ENCODE measurements at places on chromosomes 12 and 14.

- no peak for DNase-seq
Observed at GRCh38 chr12:87943762-87944161, 85.4 kb downstream of the C12orf50 start.

DNA sequence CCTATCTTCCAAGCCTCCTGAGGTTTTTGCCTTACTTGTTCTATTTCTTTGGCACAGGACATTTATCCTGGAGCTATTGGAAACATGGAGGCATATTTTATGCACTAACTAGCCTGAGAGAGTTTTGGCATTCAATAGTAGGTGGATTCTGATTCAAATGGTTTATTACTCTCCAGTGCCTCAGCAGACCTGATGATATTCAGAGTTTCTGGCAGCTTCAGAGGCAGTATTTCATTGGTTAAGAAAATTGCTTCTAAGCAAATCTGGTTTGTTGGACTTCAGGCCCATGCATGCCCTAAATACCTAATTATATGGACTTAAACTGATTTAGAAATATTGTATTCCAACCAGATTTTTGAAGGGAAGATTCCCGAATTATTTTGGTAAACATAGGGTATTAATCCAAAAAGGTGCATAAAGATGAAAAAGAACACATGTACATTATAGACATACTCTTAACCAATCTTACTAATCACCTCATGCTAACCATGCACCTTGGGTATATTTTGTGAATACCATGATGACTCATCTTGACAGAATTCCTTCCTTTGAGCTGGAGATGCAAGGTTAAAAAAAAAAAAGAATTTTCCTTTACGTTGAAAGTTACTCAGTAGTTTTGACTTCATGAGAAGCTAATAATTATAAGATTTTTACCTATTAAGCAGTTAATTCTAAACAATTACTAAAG lies 44.3 kb upstream of the KTN1 start:
- DNase-seq: no peak

GRCh38 chr12:67741270-67741669 lies 92.7 kb downstream of the DYRK2 start:
- DNase-seq: no peak

GRCh38 chr14:74505831-74506230 lies 12.3 kb downstream of the ISCA2 start:
- DNase-seq: no peak

DNA sequence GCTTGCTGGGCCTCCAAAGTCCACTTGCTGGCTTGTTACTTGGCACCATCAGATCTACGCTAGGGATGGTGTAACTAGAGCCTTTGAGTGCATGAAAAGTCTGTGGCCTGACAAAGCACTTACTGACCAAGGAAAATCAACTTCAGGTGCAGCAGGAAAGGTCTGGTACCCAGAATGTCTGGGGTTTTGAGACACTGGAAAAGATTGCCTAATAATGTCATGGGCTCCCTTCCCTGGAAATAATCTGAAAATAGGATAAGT lies 106.7 kb downstream of the ZFP36L1 start:
- DNase-seq: no peak

DNA sequence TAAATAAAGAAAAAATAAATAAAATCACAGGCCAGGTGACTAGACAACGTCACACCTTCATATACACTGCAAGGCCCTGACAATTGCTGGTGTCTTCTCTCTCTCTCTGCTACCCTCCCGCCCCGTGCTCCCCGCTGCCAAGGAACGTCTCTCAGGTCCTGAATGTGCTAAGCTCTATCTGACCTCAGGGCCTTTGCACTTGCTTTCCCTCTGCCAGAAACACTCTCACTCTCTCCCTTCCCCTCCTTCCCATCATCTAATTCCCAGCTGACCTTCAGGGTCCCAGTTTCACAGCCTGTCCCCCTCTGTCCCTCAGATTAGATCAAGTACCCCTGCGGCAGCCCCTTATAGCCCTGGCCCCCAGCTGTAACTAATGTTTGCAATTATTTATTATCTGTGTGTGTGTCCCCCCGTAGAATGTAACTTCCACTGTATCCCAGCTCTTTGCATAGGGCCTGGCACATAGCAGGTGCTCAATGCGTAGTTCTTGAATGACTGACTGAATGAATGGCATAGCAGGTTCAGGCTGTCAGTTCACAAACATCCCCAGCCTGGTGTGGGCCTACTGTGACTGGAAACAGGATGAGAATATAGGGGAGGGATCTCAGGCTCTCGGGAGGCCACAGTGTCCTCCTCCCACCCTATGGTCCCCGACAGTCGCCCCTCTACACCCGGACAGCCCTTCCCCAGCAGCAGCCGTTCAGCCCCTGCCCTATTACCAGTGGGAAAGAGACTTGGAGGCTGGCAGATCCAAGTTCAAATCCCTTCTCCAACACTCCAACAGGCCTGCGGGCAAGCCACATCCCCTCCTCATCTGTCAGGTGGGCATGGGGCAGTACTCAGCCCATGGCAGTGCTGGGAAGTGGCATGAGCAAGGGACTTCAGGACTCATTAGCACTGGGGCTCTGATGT lies 6.6 kb downstream of the BEGAIN start:
- DNase-seq: no peak

DNA sequence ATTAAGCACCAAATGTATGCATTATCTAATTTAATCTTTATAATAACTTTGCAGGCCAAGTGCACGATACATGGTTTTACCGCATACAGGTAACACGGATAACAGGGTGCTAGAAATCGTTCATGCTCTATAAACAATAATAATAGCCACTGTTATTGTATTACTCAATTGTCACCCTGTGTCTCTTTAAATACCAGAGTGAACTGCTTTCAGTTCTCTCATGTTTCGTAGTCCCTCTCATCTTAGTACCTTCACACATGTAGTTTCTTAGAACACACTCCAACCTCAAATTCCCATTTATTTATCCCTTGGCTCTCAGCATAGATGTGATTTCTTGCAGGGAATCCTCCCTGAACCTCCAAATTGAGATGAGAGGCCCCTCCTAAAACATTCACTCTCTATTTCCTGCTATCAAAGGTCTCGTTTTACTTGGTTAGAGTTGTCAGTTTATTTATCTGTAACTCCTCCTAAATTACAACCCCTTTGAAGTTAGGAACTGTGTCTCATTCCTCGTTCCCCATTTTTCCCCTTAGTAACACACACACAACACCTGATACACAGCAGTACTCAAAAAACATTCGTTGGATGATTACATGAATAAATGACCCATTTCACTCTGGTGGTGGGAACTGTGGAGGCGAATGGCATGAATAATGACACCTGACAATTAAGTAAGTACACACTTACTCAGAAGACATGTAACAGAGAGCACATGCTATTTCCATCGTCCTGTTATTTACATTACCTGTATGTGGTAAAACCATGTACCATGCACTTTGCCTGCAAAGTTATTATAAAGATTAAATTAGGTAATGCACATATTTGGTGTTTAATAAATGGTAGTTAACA lies 134.6 kb downstream of the BTG1 start:
- no peak for DNase-seq

DNA sequence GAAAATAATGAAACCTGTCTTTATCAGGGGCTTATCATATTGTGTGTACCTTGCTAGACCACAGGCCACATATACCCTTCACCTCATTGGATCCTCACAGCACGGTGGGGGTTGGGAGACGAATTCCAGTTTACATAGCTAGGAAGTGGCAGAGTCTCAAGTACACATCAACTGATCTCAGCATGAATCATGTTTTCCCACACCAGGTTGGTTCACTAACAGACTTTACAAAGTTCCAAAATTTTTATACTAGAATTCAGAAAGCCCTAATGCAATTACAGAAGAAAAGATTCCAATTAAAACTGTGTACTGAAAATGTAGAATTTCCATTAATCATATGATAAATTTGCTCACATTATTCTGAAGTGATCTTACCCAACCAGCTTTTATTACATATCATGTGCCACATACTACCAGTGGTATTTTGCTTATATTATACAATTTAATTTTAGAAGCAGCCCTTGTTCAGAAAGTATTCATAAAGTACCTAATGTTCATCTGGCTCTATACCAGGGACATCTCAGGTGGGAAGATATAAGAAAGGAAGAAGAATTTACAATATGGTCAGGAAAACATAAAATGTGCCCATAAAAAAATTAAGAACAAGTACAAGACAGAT lies 196.2 kb downstream of the ITPR2 start:
- DNase-seq: no peak

- no peak for DNase-seq
Observed at GRCh38 chr12:72570601-72571000, 298.4 kb downstream of the TRHDE start.

DNA sequence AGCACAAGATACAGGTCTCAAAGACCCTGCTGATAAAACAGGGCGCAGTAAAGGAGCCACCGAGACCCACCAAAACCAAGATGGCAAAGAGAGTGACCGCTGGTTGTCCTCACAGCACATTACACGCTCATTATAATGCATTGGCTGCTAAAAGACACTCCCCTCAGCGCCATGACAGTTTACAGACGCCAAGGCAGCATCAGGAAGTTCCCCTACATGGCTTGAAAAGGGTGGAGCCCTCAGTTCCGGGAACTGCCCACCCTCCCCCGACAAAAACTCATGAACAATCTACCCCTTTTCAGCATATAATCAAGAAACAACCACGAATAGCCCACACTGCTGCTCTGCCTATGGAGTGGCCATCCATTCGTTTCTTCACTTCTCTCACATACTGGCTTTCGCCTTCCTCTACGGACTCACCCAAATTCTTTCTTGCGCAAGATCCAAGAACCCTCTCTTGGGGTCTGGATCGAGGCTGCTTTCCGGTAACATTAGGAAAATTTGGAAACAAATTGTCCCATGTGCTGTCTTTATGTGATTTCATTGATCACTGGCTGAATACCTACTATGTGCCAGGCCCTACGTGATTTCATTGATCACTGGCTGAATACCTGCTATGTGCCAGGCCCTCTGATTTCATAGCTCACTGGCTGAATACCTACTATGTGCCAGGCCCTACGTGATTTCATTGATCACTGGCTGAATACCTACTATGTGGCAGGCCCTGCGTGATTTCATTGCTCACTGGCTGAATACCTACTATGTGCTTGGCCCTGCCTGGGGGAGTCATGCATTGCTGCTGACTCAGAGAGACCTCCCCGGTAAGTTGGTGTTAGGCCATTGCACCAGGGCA lies 126.4 kb downstream of the PIWIL1 start:
- DNase-seq: no peak

GRCh38 chr12:124515981-124516380 lies 51.4 kb downstream of the NCOR2 start:
- no peak for DNase-seq

- DNase-seq: no peak
Observed at GRCh38 chr14:105205673-105206208, 24.6 kb upstream of the NUDT14 start.

DNA sequence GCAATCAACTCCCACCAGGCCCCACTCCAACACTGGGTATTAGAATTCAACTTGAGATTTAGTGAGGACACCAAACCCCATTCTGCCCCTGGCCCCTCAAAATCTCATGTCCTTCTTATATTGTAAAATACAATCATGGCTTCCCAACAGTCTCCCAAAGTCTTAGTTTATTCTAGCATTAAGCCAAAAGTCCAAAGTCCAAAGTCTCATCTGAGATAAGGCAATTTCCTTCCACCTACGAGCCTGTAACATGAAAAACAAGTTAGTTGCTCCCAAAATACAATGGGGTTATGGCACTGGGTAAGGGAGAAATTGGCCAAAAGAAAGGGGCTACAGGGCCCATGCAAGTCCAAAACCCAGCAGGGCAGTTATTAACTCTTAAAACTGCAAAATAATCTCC lies 46.6 kb upstream of the TMTC1 start:
- no peak for DNase-seq

GRCh38 chr12:92085736-92086040 lies 60.0 kb downstream of the BTG1 start:
- DNase-seq: no peak

DNA sequence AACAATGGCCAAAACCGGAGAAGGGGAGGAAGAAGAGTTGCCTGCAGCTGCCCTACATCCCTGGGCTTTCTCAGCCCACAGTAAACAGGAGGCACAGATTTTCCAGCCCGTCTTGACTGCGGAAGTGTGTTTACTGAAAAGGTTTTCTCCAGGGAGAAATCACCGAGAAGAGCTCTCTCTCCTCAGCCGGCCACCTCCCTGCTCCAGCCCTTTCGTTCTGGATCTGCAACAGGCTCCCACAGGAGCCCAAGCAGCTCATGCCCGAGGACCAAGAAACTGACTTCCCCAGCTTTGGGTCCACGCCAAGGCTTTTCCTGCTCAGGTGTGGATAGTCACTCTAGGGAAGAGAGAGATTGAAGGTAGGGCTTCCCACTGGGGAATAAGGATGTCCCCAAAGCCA lies 61.7 kb downstream of the BCL11B start:
- no peak for DNase-seq

GRCh38 chr14:66425402-66425801 lies 60.8 kb upstream of the CCDC196 start:
- DNase-seq: no peak

DNA sequence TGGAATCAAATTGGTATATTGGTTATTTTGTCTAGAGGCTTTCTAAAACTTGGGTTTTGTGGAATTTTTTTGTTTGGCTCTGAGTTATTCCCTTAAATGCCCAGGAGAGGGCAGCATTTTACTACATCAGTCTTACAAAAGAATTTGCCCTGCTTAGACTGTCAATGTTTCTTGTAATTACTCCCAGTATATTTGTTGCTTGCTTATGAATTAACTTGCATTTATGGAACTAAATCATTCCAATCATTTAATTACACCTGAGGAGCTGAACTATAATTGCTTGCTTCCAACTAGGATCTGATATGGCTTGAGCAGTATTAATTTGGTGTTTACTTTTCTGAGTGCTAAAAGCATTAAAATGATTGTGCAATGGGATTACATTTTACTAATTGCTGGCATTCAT lies 48.7 kb downstream of the MIPOL1 start:
- no peak for DNase-seq

GRCh38 chr12:43880547-43880946 lies 44.7 kb downstream of the TMEM117 start:
- DNase-seq: no peak

GRCh38 chr12:103382736-103383346 lies 112.9 kb downstream of the C12orf42 start:
- DNase-seq: no peak

GRCh38 chr12:130220706-130221100 lies 58.4 kb downstream of the FZD10 start:
- no peak for DNase-seq

DNA sequence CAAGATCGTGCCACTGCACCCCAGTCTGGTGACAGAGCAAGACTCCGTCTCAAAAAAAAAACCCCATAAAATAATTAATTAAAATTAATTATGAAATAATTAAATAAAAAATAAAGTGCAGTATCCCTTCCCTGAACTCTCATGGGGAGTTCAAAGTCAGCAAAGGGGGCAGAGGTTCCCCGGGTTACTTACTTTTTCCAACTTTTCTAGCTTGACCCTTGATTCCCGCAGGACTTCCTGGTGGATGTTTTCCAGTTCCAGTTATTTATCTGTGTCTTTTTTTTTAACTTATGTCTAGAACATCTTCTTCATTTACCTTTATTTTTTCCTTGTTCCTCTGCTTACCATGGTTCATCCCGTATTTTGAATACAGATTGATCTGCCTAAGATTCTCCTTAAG lies 197.4 kb downstream of the EPS8 start:
- no peak for DNase-seq

DNA sequence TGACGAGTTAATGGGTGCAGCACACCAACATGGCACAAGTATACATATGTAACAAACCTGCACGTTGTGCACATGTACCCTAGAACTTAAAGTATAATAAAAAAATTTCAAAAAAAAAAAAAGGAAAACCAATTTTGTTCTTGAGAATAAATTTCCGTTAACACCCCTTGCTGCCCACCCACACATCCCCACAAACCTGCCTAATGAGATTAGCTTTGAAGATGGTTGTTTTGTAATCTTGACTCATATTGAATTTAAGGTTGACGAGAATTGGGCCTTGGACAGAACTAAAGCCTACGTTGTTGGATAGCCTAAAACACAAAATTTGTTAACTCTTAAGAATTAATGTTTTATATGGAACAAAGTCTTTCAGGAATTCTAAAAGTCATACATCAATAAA lies 52.9 kb downstream of the SYT1 start:
- DNase-seq: no peak
